ENCODE measurements at places on chromosomes 1 and 21.

GRCh38 chr1:84776639-84777038, 86.4 kb upstream of the SSX2IP start:
- DNase-seq, result no peak

DNA sequence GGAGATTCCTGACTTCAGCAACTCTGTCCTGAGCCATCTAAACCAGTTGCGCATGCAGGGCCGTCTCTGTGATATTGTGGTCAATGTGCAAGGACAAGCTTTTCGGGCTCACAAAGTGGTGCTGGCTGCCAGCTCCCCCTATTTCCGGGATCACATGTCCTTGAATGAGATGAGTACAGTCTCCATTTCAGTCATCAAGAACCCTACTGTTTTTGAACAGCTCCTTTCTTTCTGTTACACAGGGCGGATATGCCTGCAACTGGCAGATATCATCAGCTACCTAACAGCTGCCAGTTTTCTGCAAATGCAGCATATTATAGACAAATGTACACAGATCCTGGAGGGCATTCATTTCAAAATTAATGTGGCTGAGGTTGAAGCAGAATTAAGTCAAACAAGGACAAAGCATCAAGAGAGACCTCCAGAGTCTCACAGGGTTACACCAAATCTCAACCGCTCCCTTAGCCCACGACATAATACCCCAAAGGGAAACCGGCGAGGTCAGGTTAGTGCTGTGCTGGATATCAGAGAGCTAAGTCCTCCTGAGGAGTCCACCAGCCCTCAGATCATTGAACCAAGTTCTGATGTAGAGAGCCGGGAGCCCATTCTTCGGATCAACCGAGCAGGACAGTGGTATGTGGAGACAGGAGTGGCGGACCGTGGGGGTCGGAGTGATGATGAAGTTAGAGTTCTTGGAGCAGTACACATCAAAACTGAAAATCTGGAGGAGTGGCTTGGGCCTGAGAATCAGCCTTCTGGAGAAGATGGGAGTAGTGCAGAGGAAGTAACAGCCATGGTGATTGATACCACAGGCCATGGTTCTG, 2.3 kb downstream of the ZBTB37 start:
- DNase-seq, result peak; percentile 18

DNA sequence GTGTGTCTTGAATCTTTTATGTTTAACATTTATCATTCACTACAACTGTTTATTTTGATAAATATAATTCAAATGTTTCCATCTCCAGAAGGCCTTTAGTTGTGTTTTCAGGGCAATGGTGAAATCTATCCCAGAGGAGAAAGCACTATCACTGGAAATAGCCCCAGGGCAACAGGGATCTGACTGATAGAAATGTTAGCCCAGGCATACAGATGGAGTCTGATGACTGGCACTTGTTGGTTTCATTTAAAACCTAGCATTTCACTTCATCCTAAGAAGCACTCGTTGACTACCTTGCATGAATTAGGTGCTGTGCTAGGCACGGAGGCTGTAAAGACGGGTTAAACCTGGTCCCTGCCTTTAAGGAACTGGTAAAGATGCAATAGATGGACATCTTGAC, 103.1 kb downstream of the C1orf21 start:
- DNase-seq, result no peak

GRCh38 chr1:117959364-117959763, 29.8 kb downstream of the WDR3 start:
- no peak for DNase-seq

- DNase-seq, result no peak
These were observed 66.5 kb downstream of the PLXNA2 start for GRCh38 chr1:208177656-208178055.

GRCh38 chr1:106651028-106651762, 405.3 kb upstream of the PRMT6 start:
- DNase-seq, result no peak

DNA sequence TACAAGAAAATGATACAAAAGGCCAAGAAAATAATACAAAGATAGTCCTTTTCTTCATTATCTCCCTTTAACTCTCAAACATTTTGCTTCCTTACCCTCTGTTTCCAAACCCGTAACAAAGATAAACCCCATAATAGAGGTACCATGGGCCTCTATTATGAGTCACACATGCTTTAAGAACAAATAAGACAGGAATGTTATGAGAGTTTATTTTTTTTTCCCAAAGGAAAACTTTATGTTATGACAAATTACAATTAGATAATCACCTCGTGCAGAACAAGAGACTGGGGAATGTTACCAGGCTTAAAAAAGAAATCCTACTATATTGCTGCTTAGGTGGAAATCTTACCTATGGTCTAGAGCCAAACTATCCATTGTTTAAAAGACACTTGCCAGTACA, 272.0 kb downstream of the BRINP3 start:
- no peak for DNase-seq

GRCh38 chr1:156958247-156958714, 37.8 kb downstream of the LRRC71 start:
- DNase-seq, result no peak

DNA sequence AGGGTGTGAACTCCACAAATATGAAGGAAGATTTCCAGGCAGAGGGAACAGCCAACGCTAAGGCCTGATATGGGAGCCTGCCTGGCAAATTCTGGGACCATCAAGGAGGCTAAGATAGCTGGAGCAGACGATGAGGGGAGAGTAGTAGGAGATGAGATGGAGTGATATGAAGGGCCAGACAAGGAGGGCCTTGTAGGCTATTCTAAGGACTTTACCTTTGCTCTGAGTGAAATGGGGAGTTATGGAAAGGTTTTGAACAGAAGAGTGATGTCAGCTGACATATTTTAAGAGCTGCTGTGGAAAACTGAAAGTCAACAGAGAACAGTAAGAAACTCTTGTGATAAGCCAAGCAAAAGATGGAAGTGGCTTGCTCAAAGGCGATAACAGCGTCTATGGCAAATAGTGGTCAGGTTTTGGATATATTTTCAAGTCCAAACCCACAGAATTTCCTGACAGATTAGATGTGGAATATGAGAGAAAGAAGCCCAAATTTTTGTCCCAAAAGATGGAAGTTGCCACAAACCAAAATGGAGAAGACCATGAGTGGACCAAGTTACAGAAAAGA, 2.1 kb upstream of the TP53BP2 start:
- DNase-seq, result no peak

DNA sequence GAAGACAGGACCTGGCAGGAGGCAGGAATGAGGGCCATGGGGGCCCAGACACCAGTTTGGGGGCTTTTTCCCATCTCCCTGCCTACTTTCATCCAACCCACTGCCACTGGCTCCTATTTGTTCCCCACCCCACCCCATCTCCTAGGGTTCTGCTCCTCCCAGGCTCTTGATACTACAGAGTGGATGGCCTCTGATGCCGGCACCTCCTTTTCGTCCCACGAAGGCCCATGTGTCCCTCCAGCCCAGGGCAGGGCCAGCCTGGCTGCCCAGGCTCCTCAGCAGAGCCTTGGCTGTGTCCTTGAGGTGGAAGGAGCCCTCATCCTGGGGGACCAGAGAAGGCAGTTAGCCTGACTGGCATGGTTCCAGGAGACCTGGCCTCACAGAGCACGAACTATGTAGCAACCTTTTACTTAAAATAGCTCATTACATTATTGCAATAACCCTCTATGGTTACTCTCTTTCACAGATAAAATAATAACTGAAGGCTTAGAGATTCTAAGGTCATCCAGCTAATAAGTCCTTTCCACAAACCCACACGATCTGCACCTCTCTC, 3.5 kb downstream of the POMGNT1 start:
- DNase-seq, result no peak

DNA sequence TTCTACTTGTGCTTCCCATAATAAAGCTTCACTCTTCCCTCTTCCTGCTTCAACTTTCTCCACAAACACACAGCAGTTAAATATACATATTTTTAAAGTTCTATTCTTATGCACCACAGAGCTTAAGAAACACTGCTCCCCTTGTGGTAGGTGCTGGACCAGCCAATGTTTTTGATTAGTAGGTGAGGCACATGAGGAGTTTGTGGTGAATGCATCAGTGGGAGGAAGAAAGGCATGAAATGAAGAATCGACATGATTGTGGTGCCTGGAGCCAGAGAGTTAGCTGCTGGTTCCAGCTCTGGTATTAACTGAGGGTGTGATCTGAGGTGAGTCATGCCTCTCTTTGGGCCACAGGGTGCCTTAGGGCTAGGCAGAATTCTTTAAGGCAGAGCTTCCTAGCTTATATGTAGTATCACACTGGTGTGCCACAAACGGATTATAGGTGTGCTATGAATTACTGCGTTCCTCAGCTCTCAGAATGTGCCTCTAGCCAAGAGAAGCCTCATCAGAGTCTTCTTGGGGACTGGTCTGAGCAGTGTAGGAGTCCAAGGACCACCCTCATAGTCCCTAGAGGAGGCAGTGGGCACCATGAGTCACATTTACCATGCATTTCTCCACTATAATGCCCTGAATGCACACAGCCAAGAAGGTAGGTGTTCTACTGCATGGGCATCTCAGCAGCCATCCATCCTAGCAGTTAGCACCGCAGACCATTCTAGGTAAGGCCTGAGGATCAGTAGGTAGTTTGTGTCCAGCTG, 97.4 kb upstream of the SGIP1 start:
- no peak for DNase-seq

- DNase-seq, result no peak
These were observed 3.3 kb upstream of the SKI start for GRCh38 chr1:2224631-2225428.

- no peak for DNase-seq
These were observed 68.3 kb upstream of the ACTRT2 start for GRCh38 chr1:2952992-2953391.

DNA sequence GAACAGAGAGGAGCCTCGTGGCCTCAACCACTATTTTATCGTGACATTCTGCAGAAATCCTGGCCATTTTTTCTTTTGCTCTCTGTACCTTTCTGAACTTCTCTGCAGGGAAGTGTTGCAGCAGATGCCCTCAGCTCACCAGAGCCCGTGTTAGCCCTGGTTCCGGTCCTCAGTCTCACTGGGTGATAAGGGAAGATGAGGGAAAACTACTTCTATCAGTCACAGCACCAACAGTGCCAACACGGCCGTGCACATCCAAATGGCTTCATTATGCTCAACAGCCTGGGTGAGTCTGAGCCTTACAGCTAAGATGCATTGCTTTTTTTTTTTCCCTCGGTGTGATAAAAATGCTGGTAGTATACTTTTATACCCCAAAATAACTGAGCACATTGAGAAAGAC, 93.0 kb downstream of the KIF26B start:
- no peak for DNase-seq

GRCh38 chr1:24964811-24965570, 34.9 kb upstream of the RUNX3 start:
- DNase-seq, result no peak

- no peak for DNase-seq
These were observed 164.3 kb downstream of the DHRS3 start for GRCh38 chr1:12453400-12454343.

GRCh38 chr21:35352793-35353192, 303.7 kb upstream of the RUNX1 start:
- DNase-seq, result no peak

DNA sequence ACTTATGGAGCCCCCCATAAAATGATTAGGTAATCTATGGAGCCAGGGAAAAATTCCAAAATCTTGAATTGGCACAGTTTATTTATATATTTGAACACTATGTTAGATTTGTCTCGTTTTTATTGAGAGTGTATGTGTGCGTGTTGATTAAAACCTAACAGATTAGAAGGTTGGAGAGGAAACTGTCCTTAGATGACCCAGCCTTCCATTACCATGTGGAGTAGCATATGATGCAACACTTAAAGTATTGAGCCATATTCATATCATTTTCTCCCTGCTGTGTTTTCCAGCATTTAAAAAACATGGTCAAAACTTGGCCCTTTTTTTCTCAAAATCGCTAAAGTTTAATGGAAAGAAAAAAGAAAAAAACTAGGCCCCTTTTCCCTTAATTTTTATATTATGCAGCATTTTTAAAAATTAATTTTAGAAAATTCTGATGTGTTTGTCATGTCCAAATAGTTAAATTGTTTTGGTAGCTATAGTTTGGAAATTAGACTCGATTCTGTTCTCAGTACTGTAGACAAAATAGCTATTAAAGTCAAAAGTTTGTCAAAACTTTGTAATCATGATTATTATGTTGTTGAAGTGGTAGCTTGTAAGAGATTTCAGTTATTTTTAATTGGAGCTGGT, 2.3 kb downstream of the LRRC8D start:
- DNase-seq, result no peak

DNA sequence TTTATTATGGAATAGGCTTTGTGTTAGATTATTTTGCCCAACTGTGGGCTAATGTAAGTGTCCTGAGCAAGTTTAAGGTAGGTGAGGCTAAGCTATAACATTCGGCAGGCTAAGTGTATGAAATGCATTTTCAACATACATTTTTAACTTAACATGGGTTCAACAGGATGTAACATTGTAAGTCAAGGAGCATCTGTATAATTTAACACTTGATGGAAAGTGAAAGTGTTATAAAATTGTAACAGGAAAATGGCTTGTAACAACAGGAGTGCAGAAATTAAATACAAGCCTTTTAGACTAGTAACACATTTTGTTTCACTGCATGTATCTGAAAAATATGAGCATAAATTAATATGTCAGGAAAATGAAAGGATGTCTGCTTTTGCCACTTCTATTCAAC, 42.3 kb downstream of the B3GALNT2 start:
- no peak for DNase-seq

DNA sequence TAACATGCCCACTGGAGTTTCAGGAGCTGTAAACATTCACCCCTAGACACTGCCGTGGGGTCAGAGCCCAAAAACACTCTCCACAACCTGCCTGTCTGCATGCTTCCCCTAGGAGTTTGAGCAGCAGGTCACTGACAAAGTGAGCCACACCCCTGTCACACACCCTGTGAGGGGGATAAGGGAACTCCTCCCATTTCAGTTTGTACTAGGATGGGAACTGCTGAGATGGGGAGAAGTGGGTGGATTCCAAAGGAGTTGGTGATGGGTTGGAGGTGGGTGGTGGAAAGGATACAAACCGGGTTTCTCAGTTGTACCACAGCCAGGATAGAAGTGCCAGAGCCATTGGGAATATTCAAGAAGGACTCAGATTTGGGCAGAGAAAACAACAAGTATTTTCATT, 140.2 kb downstream of the MIS18A start:
- DNase-seq, result no peak

DNA sequence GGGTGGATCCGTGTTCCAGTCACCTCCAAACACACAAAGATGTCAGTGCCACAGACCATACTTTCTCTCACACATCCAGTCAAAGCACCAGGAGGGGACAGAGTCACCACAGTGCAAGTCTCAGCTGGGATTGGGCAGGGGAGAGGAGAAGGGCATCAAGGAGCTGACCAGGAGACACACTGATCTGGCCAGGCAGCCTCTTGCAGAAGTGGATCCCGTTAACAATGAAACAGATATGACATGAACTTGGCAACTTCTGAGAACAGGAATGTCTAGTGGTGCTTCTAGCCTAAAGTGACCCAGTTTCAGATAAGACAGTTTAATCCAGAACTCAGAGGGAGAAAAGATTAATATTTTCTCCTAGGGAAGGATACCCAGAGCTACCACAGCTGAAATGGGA, 71.0 kb downstream of the HIVEP3 start:
- DNase-seq, result no peak

Measured in NCI-H2081 (cell line).